ENCODE measurements at places on chromosomes 12 and 14. TPM values are rescaled to one million over a fixed set of nuclear protein-coding genes. Genes with fewer than 3 reads are reported as not detected.
A peak's percentile ranks its signal among the peaks of the same experiment; 100 is the strongest.

DNA sequence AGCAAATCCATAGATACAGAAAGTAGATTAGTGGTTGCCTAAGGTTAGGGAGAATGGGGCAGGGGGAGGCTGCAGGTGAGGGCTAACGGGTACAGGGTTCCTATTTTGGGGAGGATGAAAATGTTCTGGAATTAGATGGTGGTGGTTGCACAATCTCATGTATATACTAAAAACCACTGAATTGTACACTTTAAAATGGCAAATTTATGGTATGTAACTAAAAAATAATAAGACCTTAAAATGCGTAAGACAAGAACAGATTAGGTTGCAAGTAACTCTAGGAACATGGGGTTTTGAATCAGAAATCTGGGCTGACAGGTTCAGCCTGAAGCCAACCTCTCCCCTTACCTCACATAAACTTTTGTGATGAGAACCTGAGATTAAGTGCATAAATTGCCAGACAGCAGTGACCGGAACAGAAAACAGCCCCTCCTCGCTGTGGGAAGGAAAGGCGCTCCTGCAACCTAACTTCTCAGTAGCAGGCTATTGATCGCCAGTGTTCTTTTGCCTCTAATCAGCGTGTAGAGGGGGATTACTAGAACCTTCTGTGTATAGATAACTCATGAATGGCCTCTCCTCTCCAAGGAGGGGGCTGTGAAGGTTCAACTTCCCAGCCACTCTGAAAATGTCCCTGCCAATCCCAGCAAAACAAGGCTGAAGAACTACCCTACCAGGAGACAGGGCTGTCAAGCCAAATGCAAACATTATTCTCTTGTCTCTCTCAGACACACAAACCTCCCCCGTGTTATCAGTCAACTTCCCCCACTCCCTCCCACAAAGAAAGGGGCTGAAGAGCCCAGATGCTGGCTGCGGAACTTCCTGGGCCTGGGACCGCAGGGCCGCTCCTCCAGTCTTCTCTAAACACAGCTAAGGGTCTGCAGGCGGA, 1.9 kb downstream of the SSH1 start:
- no peak for DNase-seq

DNA sequence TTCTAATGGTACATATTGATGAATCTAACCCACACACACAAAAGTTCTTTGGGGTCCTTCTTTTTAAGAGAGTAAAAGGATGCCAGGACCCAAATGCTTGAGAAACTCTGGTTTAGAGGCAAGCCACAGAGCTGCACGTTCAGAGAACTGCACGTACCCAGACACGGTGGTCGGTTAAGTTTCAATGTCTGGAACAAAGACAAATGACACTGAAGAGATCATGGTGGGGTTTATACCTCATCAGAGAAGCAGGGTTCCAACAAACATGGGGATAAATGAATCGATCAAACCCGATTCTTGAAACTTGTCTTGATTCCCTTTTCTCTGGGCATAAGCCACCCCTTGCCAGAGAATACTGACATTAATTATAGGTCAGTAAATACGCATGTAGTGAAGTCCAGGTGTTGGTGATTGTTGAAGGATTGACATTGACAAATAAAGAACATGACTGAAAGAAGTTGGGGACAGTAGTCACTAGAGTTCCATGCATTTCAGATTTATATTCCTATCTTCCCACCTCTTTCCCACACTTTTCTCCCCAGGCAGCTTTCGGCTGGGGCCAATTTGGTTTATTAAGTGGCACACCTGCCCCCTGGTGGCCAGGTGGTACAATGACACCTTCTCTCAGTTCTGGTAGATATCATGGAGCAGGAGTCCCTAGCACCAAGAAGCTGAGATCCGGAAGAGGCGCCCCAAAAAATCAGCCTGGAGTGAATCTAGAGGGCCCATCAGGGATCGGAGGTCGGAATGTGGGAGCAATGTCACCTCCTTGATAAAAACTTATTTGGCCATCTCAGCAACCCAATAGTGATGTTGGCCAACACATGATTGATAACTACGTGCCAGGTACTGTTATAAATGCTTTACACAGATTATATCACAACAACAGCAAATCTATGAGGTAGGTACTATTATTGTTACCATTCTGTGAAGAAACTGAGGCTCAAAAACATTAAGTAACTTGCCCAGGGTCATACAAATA, 17.8 kb upstream of the HDAC7 start:
- no peak for DNase-seq

DNA sequence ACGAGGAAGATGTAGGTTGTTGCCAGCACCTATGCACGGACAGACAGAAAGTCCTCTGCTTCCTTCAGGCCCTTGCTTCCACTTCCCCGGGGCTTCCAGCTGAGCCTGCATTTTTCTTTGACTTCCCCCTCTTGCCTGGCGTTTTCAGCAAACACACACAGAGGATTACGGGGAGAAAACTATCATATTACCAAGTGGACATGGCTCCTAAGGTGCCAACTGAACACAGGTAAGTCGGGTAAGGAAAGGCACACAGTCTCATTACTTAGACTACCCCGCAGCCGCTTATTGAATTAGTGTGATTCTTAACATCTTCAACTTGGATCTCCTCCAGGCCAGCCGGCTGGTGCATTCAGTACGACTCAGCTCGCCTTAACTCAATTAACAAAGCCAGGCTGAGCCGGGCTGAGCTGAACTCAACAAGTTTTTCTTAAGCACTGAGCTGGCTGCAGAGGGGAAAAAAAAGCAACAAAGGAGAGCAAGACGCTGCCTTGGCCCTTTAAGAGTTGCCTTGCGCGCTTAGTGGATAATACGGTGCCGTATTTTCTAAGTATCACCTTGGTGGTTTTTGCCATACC, 19.2 kb upstream of the MAP1LC3B2 start:
- no peak for DNase-seq

GRCh38 chr12:52615912-52616311, 2.4 kb downstream of the KRT73 start:
- DNase-seq, result peak; percentile 28

DNA sequence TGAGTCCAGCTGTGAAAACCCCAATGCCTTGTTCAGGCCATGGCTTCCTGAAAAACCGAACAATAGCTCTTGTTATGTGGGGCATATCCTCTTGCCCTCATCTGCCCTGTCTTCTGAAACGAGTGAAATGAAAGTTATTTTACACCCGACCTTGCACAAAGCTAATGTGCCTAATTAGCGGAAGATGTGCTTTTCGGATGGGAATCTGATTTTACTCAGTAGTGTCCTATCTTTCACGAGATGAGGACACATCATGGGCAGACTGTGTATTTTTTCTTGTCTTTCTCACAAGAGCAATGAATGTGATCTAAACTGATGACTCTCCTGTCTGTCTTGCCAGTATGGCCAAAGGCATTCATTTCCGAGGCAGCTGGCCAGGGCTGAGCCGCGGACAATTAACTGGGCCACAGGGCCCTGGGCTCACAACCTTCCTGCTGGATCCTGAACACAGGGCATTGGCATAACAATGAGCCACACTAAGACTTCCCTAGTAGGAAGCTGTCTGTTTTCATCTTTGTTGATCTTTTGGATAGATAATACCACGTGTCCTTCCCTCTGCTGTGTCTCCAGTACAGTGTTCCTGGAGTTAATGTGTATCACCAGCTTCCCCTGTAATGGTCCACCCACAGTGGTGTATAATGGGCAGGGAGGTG, 86.0 kb upstream of the HIF1A start:
- DNase-seq, result no peak

DNA sequence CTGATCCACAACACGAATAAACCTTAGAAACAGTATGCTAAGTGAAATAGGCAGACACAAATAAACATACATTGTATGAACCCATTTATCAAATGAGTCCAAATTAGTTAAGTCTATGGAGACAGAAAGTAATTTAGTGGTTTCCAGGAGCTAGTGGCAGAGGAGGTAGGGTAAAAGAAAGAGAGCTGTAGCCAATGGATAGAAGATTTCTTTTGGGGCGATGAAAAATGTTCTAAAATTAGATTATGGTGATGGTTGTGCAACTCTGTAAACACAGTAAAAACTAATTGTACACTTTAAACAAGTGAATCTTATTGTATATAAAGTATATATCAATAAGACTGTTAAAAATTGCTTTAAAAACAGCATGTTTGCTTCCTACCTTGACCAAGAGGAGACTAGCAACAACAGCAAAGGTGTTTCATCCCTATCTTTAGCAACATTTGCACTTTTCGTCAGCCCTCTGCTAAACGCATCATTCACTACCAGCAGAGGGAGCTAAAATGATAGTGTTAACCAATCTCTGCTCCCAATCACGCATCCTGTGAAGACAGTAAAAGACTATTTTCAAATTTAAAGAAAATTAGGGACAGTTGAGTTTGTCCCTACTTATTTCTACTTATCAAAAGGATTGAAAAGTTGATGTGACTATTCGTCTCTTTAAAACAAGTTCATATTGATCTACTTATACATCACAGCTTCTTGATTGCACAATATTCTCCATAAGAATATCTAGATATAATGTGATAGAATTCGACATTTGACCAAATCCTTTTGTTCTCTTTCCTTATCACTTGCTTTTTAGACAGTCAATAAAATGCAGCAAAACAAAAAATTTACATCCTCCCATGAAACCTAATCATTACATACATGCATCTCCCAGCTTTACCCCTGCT, 24.0 kb upstream of the LGR5 start:
- DNase-seq, result no peak

DNA sequence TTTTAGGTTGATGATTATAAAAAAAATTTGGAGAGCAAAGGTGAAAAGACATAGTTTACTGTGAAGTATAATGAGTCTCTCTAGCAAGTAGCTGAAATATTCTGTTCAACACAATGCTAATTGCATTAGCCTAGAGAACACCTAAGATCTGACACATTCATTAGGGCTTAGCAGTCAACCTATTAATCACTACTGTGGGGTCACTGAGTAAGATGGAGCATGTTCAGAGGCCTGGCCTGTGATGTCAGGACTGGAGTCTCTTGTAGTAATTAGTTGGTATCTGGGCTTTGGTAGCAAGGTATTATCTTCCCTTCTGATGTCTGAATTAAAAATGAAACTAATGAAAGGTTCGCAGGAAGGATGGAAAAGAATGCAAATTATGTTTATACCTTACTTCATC, 112.7 kb downstream of the SLC16A7 start:
- no peak for DNase-seq

DNA sequence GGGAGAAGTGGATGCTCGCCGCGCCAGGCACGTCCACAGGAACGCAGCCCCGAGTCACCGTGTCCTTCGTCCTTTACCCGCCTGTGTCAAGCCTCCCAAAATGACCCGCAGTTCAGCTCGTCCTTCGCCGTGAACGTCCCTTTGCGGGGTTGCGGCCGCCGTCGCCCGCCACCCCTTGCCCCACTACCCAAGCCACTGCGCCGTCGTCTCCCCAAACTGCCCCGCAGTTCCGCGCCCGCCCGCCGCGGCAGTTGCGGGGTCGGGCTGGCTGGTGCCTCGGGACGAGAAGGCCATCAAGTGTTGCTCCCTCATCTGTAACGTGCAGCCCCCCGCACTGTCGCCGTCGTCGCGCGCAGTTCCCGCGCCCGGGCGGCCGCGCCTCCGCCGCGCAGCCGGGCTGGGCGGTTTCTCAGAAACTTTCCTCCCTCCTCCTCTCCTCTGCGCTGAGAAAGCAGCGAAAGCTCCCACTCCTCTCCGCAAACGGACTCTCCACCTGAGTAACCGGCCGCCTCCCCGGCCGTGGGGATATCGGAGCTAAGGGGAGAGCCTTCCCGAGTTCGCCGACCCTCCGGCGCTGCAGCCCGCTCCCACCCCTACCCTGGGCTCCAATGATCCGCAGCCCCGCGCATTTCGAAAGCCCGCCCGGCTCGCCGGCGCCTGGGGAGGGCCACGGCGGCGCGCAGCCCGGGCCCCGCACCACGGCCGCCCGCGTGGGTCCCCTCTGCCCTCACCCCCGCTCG, 6.7 kb downstream of the CDKN1B start:
- no peak for DNase-seq

GRCh38 chr14:73777420-73777819, 63.2 kb upstream of the PNMA1 start:
- no peak for DNase-seq

DNA sequence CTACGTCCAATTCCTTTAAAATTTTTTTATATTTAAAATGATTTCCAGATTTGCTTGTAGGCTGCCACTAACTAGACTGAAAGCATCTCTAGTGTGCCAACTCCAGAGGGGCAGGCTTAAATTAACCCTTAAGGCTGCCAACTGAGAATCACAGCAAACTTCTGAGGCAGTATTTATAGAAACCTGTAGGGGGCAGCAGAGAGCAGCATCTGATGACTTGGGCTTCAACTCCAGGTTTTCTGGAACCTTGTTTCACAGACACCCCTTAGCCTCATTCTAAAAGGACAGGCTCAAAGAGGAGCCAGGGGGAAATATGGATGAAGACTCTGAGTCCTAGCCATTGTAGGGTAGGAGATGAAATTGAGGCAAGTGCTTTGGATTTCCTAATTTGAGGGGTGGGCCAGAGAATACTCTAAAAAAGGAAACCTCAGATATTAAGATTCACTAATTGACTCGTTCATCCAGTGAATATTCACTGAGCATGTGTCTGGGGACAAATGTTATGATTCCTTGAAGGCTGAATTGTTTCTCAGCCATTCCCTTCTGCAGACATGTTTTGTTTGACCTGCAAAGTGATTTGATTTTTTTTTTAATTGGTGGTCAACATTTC, 63.3 kb upstream of the HSPB8 start:
- DNase-seq, result no peak

DNA sequence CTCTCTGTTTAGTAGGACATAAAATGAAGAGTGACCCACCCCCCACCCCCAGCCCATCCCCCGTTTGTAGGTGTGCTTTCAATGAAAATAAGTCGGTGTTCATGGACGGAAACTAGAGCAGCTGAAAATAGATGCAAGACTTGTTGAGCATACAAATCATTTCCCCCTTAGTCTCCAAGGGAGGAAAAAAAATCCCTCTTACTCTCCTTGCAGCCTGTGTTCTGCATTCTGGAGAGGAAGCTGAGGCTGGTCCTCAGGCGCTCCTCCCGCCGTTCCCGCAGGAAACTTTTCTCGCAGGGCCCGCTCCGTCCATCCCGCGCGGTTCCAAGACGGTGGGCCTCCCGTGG, 259.0 kb upstream of the E2F7 start:
- no peak for DNase-seq

DNA sequence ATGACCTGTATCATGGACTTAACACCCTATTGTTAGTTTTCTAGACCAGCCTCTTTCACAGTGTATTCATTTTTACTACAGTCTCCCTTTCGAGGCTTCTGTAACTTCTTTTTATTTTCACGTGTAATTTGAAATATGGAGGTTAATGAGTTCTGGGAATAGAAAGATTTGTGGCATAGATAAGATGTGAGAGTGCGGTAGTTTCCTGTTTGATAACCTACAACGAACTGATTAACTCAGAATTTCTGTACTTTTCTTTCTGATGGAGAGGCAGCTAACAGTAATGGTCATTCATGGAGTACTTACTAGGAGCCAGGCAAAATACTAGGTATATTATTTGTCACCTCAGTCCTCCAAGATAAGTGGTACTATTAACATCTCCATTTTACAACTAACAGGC, 21.2 kb downstream of the POLR3B start:
- no peak for DNase-seq

- DNase-seq, result no peak
Observed at GRCh38 chr12:87283111-87283510, 746.1 kb downstream of the C12orf50 start.

- DNase-seq, result no peak
Observed at GRCh38 chr14:50758305-50758704, 72.7 kb downstream of the NIN start.

SERPINA3 gene
- 330 TPM for total RNA-seq

SPTB gene
- 84.4 TPM for total RNA-seq

GPR65 gene
- total RNA-seq, result 1.3 TPM

HOXC13 gene
- not detected for total RNA-seq

PSME1 gene
- total RNA-seq, result 72.9 TPM

PLD4 gene
- not detected for total RNA-seq
